ENCODE measurements at places on chromosomes 11 and 22.

- DNase-seq: no peak
Measured at GRCh38 chr11:45486461-45486860, 179.0 kb downstream of the CHST1 start.

DNA sequence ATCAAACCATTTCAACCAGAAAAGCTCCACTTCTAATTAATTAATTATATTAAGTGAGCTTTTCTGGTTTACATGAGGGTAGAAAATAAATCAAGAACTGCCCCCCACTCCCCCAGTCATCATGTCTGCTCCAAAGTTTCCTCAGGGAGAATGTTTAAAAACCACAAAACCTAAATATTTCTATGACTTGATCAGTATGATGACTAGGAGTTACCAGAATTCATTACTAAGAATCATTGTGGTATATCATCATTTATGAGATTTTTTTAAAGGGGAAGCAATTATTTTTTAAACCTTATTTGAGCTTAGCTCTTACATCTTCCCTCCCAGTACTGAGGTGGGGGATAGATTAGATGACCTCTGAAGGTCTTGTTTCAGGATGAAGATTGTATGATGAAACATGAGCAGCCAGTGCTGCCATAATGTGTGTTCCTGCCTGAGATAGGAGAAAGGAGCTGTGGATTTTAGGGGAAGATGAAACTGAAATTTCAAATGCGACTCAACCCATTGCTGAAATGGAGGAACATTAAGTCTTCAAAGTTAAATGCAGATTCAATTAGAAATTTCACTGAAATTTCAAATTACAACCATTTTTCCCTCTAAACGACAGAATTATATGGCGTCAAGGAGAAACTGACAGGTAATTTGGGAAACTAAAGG, 401.3 kb upstream of the CADM1 start:
- DNase-seq: no peak

DNA sequence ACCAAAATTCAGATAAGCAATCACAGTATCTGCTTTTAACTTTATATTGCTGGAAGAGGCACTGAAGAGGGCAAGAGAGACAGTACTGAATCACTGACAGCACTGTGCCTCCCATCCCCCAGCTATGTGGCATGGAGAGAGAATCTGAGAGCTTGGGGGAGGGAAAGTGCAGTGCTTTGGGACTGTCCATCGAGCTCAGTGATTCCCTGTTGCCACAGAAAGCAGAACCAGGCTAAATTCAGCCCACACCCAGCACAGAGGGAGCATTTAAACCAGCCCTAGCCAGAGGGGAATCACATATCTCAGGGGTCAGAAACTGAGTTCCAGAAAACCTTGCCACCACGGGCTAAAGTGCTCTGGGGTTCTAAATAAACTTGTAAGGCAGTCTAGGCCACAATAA, 44.3 kb downstream of the KCNQ1 start:
- DNase-seq: no peak

DNA sequence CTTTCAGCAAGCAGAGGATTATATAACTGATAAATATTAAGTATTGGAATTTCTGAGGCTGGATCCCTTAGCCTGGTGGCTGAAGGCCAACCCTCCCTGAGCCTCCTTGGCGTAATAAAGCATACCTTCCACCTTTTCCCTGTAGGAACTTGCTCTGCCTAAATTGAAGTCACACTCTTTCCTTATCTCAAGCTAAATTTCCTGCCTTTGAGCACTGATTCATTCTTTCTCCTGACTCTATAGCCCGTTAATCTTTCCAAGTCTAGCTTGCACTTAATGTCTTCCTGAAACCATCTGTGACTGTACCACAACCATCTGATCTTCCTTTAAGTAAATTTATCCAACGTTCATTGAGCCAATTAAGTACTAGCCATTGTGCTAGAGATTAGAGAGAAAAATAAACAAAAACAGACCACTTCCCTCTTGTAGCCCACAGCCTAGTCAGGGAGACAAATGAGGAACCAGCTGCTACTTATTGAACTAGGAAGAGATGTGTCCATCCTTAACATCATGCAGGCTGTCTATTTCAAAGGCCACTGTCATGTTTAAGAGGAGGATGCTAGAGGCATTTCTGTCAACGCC, 62.9 kb downstream of the GRK3 start:
- no peak for DNase-seq

GRCh38 chr22:46104170-46104880, 46.0 kb upstream of the PPARA start:
- no peak for DNase-seq

- no peak for DNase-seq
Measured at GRCh38 chr11:93606314-93606713, 55.2 kb upstream of the CEP295 start.

GRCh38 chr11:10350334-10350733, 45.5 kb downstream of the ADM start:
- no peak for DNase-seq

DNA sequence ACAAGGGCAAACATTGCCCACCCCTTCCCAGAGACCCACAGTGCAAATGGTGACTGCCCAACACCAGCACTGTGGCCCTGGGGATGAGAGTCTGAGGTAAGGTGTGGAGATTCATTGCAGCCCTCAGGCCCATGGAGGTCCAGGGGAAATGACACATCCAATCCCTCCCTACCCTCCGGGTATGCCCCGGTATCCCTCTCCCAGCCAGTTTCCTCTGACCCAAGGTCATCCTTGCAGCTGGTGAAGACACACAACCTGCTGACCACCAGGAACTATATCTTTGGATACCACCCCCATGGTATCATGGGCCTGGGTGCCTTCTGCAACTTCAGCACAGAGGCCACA, 18.9 kb upstream of the UVRAG start:
- DNase-seq: no peak

GRCh38 chr11:35971841-35972422, 28.1 kb downstream of the LDLRAD3 start:
- no peak for DNase-seq

DNA sequence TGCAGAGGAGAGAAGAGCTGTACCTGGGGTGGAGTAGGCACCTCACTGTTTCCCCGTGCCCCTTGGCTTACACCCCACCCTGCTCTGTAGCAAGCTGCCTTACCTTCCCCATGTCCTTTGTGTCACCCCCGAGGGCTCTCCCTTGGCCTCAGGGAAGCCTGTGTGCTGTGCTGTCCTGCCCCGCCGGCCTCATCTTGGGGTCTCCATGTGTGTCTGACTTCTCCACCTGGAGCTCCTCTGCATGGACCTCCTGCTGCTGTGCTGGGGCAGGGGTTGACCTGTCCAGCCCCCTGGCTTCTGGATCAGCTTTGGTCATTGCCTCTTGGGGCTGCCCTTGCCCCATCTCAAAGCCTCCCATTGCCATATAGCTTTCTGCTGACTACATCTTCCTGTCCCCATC, 59.8 kb downstream of the OSBP2 start:
- no peak for DNase-seq

DNA sequence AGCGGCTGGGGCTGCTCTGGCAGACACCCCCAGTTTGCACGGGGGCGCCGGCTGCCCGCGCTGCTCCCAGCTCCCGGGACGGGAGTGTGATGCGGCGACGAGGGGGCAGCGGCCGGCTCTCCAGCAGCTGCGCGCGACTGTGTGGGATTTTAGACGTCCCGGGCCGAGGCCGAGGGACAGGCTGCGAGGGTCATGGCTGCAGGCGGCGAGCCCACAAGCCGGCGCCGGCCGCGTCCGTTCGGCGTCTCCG, 159 bp downstream of the FZD4 start:
- no peak for DNase-seq

GRCh38 chr11:6635082-6635932, 16.1 kb upstream of the TPP1 start:
- no peak for DNase-seq

DNA sequence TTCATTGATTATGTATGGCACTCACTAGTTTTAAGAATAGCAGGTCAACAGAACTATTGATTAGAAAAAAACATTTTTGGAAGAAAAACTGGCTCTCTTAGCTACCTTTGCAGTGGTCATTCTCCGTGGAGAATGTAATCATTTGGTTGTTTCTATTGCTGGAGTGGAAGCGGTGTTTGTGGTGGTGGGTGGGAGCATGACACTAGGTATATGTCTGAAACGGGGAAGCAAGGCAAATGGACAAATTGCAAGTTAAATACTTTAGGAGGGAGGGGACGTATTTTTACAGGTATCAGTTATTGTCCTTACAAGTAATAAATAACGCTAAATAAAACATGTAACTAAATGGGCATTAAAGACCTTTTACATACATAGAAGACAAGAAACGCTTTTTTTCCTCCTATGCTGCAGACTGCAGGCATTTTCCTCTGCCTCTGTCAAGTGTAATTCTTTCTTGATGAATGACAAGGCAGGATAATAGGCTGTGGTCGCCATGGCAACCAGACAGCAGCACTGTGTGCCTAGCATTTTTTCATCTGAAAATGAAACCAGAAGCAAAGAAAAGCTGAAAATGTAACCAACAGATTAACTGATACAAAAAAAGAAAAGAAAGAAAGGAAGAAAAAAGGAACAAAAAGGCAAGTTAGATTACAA, 46.2 kb downstream of the BLID start:
- no peak for DNase-seq

GRCh38 chr11:117039900-117040299, 58.3 kb downstream of the SIK3 start:
- no peak for DNase-seq

DNA sequence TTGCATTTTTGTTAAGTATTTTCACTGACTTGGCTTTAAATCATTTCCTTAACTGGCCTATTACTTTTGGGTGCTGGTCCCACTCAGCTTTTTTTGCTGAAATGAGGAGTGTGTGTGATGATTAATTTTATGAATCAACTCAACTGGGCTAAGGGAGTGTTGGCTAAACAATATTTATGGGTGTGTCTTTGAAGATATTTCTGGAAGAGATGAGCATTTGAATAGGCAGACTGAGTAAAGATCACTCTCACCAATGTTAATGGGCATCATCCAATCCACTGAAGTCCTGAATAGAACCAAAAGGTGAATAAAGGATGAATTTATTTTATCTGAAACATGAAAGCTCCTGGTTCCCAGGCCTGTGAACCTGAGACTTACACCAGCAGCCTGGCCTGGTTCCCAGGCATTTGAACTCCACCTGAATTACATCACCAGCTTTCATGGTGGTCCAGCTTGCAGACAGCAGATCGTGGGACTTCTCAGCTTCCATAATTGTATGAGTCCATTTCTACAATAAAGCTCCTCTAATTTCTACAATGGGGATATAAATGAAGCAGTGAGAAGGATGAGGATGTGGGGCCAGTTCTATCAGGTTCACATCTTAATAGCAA, 241.3 kb upstream of the ZC3H12C start:
- DNase-seq: no peak

GRCh38 chr22:37552524-37553163, 7.6 kb upstream of the CDC42EP1 start:
- DNase-seq: no peak

DNA sequence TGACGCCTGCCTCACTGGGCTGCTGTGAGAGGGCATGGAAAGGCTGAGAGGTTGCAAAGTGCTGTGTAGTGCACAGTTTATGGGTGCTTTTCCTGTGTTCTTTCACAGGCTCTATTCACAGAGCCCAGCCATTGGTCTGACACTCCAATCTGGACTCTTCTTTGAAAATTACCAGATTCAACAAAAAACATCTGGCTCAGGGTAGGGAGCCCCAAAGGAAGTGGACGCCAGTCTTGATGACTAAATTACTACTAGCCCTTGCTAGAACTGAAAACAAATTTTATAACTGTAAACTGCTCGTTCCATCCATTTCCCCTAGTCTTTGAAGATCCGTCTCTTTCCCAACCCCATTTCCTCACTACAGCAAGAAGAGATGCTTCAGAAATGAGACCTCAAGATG, 178.6 kb downstream of the TENM4 start:
- no peak for DNase-seq

- peak; percentile 55 for DNase-seq
Measured at GRCh38 chr11:64268893-64269539, 15.4 kb downstream of the BAD start.

GRCh38 chr11:10876158-10876557, 18.3 kb upstream of the ZBED5 start:
- DNase-seq: no peak

DNA sequence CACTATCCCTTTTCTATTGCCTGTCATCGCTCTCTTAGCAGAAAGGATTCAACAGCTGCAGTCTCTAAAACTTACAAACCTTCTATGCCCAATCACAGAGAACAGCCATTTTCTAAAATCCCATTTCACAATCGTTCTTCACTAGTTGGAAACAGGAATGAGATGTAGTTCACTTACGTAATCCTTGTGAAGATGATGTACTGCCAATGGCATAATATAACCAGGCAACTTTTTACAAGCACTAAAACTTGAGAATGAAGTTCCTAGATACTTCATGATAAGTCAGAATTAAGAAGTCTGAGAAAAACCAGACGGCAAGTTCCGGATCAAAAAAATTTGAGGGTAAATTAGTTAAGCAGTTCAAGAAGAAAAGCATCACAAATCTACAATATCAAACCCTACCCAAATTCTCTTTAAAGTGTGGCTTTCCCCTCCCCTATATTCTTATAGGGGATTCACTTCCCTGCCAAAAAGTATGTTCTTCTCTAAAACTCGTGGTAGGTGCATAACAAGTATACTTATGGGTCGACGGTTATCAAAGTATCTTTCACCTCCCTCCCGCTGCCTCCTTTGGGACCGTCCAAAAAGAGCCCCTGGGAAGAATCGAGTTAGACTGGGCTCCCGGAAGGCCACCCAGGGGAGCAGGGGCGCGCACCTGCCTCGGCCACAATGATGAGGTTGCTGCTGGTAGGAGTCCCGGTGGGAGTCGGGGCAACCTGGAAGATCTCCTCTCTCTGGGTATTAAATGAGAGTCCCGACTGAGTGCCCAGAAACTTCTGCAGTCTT, 666 bp downstream of the MSANTD4 start:
- no peak for DNase-seq

GRCh38 chr11:28303477-28304191, 195.4 kb downstream of the METTL15 start:
- no peak for DNase-seq

GRCh38 chr11:117295438-117296137, 4.4 kb downstream of the BACE1-AS start:
- no peak for DNase-seq

DNA sequence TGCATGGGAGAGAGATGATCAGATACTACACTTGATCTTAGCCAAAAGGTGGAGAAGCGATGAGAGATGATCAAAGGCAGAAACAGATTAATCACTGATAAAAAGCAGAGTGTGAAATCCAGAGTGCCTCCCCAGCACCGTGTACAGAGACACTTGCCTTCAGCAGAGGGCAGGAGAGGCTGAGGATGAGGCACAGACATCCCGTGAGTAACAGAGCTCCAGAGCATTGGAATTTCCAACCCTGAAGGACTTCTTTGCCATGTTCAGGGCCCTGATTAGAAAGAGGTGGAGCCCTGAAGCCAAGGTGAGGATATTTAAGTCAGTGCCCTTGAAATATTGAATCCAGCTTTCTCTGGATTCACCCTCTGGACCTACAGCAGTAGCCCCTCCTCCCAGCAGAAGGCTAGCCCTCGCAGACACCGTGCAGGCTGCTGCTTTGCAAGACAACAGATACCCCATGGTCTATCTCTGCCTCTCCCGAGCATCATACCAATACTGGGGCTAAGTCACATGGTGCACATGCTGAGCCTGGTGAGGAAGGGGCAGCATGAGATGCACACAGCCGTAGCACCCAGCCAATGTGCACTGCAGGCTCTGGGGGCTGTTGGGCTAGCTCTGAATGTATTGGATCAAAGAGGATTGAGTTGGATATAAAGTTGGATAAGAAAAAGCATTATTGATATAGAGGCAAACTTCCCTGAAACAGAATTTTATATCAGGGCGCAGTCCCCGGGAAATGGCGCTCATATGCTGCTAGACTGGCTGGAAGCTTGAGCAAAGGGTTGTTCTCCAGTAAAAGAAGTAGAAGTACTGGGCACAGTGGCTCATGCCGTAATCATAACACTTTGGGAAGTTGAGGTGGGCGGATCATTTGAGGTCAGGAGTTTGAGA, 200.3 kb upstream of the B3GAT1 start:
- DNase-seq: no peak

- DNase-seq: peak; percentile 40
Measured at GRCh38 chr11:69122630-69123431, 32.9 kb upstream of the SMIM38 start.

Measured in activated T-helper 1 cell treated with anti-CD3 and anti-CD28 coated beads, Interleukin-12 subunit alpha, Interleukin-12 subunit beta, Interleukin-2, Interleukin-4 antibody, amounts not matched to agents 30 ng/mL and 10 ng/mL and 1 ng/mL, durations not matched to agents 14 hours and 24 hours and 36 hours (primary cell).